ENCODE measurements at places on chromosomes 2 and 18. TPM values are rescaled to one million over a fixed set of nuclear protein-coding genes. Genes with fewer than 3 reads are reported as not detected.

GRCh38 chr2:119256582-119256921 is 32.9 kb downstream of the STEAP3 start:
- no peak for DNase-seq

Gene ICA1L
- total RNA-seq, result 18.4 TPM

- no peak for DNase-seq
Observed at GRCh38 chr2:12665334-12665733, 51.4 kb upstream of the TRIB2 start.

GRCh38 chr18:55794288-55795052 is 206.5 kb upstream of the TCF4 start:
- DNase-seq, result no peak

DNA sequence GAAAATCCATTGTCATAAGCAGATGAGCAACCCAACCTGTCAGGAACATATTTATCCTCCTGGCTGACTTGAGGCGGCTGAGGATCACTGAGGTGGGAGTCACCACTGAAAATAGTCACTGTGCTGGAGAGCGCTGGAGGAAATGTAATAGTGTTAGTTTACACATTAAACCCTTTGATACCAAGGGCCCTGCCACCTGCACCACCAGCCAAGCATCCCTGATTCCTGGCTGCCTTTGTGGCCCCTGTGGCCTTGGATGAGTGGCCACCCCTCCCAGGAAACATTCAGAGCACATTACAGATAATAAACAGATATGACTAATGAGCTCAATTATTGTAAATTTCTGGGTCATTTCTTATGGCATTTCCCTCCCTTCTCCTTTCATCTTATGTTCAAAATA is 105.9 kb downstream of the LYPD1 start:
- peak; percentile 14 for DNase-seq

Data from sciatic nerve (tissue), 2 donors.